Stimulated activated CD8-positive, alpha-beta memory T cell treated with anti-CD3 and anti-CD28 coated beads, Interleukin-15, amount 100 ng/mL, for 48 hours (primary cell): ENCODE measurements at places on chromosomes 5 and 9.

DNA sequence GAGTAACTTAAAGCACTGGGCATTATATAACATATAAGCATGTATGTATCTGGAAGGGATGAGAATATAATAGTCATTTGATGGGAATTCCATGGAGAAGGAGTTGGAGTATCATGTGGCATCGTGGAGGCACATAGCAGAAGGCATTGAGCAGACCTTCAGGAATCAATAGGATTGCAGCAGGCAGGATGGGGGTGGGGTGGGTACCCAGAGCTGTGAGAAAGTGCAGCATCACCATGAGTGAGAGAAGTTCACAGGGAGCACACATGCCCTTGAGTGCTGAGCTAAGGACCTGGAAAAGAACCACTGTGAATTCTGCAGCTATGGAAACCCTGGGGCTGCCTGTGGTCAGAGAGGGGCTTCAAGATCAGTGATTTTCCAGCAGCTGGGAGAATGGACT lies 57.3 kb downstream of the MED10 start:
- no peak for DNase-seq

DNA sequence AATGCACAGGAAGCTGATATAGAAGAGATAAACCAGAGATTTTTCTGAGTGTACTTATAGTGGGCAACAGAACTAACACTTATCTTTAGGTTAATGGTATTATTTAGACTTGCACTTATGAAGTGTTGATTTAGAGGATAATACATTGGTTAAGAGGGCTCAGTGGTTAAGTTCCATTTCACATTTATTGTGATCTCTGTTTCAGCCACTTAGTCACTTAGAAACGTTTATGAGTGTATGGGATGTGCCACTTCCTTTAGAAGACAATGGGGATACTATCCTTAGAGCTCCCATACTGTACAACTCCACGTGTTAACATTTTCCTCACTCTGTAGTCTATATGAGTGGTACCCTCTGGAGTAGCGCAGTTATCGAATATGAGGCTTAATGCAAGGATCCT lies 57.5 kb downstream of the PIP5K1B start:
- DNase-seq, result no peak

GRCh38 chr5:132065351-132065937 lies 5.0 kb downstream of the IL3 start:
- DNase-seq, result no peak

- no peak for DNase-seq
Observed at GRCh38 chr5:127563136-127563535, 45.7 kb downstream of the PRRC1 start.

GRCh38 chr9:87498811-87499360 lies 1.2 kb downstream of the DAPK1 start:
- DNase-seq, result no peak

GRCh38 chr9:103458826-103459225 lies 463.7 kb downstream of the CYLC2 start:
- no peak for DNase-seq

GRCh38 chr9:82961504-82962125 lies 101.3 kb downstream of the RASEF start:
- DNase-seq, result peak; percentile 20

DNA sequence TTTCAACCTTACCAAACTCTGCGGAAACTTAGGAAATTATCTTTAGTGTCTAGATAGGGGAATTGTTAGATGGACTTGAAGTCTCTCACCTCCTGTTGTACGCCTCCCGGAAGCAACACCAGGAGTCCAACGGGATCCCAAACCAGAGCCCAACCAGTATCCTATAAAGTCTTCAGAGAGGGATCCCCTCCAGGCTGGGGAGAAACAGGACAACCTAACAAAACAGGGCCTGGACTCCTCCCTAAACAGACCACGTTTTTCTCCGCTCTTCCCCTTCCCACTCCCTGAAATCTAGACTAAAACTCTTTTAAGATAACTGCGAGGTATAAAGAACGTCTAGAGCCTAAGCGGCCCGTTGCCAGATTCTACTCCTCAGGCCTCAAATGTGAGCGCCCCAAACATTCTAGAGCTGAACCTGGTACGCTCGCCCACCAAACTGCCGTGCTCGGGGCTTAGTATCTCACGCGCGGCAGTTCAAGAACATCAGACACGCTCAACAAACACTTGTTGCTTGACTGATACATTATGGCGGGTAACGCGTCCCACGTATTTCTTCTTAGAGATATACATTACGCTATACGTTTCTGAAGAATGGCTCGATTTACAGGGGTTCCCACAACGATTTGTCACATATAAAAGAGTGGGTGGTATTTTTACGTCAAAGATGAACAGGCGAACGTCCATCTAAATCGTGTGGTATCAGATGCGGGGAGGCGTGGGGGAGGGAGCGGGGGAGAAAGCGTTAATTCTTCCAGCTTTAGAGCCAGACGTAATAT lies 663 bp upstream of the SMIM27 start:
- no peak for DNase-seq

DNA sequence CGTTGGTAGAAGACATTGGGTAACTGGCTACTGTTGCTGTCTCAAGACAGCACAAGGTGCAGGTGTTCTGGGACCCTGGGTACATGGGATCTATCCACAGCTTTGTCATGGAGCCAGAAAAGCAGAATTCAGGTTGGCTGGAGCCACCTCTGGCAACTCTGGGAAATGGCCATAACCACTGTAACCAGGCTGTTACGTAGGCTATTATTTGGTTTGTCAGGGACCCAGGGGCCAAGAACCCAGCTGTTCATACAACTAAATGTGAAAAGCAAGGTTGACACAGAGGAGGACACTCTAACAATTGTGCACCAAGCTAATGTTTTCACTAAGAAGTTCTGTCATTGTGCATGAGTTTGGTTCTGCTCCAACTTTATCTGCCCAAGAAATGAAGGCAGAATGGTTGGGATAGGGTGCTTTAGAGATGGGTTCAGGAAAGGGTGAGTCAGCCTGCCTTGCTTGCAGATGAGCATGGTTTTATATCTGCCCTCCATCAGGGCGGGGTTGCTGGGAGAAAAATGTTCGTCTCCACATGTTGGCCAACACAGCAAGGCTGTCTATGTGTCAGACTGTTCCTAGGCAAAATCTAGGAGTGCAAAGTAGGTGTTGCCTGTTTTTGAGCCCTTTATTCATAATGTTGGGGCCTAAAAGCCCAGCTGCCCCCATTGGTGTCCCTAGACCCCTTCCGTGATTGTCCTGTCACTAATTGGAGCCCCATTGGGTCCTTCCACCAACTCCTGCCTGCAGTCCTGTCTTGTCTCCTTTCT lies 131.3 kb upstream of the DAP start:
- DNase-seq, result no peak

- no peak for DNase-seq
Observed at GRCh38 chr5:172050080-172050479, 43.6 kb upstream of the FBXW11 start.

- no peak for DNase-seq
Observed at GRCh38 chr5:111507276-111507675, 5.1 kb downstream of the STARD4 start.

GRCh38 chr9:36755019-36755418 lies 182.3 kb downstream of the MELK start:
- no peak for DNase-seq

DNA sequence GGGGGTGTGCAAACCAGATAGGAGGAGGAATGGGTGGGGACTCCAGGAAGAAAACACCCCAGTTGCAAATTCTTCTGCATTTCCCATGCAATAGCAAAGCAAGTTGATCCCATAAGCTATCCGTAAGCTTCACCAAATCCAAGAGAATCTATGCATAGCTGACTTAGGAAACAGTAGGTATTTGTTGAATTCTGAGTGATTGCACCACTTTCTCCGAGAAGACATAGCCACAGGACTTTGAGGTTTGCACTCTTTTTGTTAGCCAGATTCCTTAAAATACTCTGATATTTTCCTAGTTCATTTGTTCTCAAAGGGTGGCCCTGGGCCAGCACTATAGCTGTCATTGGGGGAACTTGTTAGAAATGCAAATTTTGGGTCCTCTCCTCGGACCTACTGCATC lies 271.9 kb downstream of the SLIT3 start:
- DNase-seq, result no peak

- no peak for DNase-seq
Observed at GRCh38 chr5:89308606-89309040, 425.6 kb upstream of the MEF2C start.

DNA sequence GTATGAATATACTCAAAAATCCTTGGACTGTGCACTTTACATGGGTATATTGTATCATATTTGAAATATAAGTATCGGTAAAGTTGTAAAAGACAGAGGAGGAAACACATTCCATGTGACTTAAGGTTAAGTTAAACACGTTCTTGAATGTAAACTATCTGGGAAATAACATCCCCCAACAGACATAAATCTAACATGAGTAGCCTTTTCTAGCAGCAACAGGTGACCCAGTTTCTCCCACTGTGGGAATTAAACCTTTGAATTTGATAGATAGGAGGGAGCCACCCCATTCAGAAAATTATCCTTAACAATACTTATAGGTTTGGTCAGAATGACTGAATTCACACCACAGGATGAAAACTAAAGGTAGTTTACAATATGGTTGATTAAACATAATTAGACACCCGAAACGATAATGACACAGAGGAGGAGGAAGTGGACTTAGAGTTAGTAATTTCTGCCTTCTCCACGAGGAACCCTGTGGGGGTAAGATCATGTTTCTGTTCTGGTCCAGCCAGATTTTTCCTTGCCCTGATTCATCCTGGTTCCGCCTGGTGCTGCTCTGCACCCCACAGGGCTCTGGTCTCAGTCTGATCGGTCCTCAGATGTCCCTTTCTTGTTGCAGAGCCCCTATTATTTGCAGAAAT lies 84.6 kb upstream of the DNAH5 start:
- no peak for DNase-seq

DNA sequence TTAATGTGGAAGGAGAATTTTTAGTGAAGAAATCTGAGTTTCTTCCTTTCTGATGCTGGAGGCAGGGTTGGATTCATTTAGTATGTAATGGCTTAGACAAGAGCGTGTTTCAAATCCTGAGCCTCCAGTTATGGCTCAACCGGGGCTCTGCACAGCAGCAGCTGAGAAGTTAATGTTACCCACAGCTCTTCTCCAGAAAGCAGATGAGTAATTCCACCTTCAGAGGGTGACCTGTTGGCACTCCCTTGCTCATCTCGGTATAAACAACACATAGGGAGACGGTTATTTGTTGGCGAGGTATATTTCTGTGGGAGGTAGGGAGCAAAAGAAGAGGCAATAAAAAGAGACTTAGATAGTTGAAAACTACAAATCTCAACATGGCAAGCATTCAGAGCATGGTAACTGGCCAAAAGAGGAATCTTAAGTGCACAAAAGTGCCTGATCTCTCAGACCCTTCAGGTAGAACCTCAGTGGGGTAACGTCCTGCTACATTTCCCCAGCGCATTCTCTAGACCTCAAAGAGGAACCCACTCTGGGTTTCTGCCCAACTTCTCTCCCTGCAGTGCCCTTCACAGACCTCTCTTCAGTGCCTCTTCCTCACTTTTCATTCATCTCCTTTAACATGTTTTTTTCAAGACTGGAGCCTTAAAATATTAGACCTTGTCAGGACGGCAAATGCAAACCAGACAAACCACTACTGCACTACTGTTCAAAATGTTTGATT lies 417.5 kb upstream of the ADAMTSL1 start:
- no peak for DNase-seq

DNA sequence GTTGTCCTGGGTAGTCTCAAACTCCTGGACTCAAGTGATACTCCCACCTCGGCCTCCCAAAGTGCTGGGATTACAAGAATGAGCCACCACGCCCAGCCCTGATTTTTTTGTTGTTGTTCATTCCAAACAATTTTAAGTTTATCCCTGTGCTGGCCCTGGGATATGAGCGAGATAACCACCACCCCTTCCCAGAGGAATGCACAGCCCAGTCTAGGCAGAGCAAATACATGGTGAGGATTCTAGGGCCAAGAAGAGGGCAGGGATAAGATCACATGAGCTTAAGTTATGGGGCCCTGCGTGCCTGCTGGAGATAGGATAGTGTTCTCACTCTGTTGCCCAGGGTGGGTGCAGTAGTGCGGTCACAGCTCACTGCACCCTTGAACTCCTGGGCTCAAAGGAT lies 21.0 kb upstream of the TOR1B start:
- DNase-seq, result no peak

DNA sequence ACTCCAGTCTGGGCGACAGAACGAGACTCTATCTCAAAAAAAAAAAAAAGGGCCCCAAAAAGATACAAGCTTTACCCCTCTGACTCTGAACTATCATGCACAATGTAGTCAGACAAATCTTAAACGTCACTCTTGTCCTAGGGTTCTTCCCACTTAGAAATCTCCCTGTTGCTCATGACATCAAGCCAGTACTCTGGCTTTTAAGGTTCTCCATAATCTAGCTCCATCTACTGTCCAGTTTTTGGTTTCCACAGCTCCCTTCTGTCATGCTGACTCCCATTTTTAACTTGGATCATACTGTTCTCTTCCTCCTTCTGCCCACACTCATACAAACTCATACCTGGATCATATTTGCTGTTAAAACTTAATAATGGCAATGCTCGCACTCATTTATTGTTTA lies 156.7 kb upstream of the TLX3 start:
- no peak for DNase-seq
